ENCODE measurements at places on chromosomes 16 and 17.

GRCh38 chr17:63381101-63381729, 64.9 kb downstream of the CYB561 start:
- DNase-seq: no peak

GRCh38 chr17:12856416-12856815, 67.1 kb downstream of the ARHGAP44 start:
- DNase-seq: no peak

DNA sequence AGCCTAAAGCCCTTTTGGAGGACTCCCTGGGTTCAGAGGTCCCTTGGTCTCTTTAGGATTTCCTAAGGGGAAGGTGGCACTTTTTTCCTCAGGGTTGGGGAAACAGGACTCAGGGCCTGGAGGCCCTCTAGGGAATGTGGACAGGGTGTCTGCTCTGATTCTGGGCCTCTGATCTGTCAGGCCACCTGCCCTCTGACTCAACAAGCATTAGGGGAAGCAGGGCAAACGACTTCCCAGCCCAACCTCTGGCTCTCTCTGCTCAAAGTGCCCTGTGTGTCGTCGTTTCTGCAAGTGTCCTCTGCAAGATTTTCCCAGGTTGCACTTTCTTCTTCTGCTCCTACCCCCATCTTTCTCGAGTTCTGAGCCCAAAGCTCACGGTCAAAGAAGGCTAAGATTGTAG, 6.6 kb upstream of the IGFBP4 start:
- DNase-seq: no peak

GRCh38 chr16:2015117-2015946, 4.3 kb upstream of the NPW start:
- DNase-seq: no peak

GRCh38 chr16:20089246-20089965, 15.7 kb upstream of the GPR139 start:
- DNase-seq: no peak
